Right renal cortex interstitium (tissue), 3 donors: ENCODE measurements at places on chromosomes 12 and 14.

- no peak for DNase-seq
Measured at GRCh38 chr14:101876555-101876938, 87.8 kb upstream of the DYNC1H1 start.

DNA sequence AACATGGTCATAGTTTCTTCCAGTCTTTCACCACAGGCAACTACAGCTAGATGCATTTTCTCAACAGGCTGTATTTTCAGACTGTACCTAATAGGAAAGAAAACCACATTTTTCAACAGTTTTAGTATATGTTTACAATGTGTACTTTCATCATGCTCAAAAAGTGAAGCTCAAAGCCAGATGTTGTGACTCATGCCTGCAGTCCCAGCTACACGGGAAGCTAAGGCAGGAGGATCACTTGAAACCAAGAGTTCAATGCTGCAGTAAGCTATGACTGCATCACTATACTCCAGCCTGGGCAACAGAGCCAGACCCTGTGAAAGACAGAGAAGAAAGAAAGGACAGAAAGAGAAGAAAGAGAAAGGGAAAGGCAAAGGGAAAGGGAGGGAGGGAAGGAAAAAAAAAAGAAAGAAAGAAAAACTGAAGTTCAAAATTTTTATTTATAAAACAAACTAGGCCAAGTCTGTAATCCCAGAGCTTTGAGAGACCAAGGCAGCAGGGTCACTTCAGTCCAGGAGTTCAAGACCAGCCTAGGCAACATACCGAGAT, 25.5 kb downstream of the GXYLT1 start:
- no peak for DNase-seq

GRCh38 chr12:62632411-62632918, 165.8 kb downstream of the MON2 start:
- no peak for DNase-seq

- no peak for DNase-seq
Measured at GRCh38 chr12:65642061-65642661, 182.1 kb upstream of the HMGA2 start.

DNA sequence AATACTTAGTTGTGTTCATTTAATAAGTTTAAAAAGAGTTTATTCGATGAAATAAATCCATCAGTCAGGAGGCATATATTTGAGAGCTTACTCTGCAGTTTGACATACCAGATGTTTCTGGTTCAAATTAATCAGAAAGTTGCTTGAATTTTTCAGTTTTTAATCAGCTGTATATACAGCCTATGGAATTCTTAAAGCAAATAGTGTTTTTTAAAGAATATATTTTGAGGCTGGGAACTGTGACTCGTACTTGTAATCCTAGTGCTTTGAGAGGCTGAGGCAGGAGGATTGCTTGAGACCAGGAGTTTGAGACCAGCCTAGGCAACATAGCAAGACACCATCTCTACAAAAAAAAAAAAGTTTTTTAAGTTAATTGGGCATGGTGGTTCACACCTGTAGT, 112.1 kb downstream of the MON2 start:
- no peak for DNase-seq

DNA sequence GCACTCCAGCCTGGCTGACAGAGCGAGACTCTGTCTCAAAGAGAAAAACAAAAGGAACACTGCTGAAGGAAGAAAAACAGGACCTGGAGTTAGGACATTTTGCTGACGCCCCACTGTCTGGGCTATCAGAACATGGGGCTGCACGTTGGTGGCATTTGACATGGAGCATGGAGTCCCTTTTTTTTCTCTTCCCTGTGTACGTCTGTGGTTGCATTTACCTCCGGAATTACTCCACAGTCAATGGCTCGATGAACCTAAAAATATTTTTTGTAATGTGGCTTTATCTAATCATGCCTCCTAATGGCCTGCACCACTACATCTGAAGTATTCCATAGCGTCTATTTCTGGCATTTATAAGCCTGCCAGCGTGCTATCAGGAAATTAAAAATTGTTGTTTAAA, 30.7 kb downstream of the TESC start:
- no peak for DNase-seq

DNA sequence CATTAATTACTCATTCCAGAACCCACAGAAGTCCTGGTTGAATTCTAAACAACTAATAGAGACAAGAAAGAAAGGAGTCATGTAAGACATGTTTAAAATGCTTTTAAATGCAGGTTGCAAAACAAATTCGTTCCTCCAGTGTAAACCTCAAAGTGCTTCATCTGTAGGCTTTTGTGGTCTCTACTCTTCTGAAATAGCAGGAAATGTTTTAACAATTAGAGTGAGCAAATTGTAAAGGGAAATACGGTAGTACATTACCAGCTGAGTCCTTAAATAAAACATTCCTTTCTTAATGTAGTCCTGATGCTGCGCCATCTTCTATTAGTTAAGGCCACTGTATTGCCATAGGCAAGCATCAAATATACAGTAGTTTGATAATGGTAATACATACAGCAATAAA, 1934.2 kb upstream of the SEL1L start:
- no peak for DNase-seq

DNA sequence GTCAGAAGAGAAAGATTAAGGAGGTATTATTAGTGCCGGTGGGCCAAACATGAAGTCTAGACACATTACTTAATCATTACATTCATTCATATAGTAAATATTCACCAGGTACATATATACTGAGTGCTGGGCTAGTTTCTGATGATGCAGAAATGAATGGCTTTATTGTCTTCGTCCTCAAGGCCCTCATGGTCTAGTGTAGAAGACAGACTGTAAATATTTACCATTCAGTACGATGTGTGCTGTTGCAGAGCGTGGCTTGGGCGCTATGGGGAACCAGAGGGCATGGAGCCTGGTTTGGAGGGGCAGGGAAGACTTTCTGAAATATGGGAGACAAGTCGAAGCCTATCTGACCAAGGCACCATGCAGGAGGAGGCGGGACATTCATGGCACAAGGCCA, 37.0 kb upstream of the TCL1B start:
- DNase-seq: no peak

GRCh38 chr14:104399432-104400155, 180.0 kb upstream of the C14orf180 start:
- DNase-seq: no peak
